ENCODE measurements at places on chromosomes 16 and 17.

- DNase-seq, result no peak
These were observed 38.9 kb downstream of the MRTFB start for GRCh38 chr16:14109782-14110727.

GRCh38 chr17:69457603-69458002 is 43.1 kb downstream of the MAP2K6 start:
- peak; percentile 44 for DNase-seq

GRCh38 chr16:29007730-29008593 is 23.1 kb downstream of the LAT start:
- DNase-seq, result peak; percentile 54

DNA sequence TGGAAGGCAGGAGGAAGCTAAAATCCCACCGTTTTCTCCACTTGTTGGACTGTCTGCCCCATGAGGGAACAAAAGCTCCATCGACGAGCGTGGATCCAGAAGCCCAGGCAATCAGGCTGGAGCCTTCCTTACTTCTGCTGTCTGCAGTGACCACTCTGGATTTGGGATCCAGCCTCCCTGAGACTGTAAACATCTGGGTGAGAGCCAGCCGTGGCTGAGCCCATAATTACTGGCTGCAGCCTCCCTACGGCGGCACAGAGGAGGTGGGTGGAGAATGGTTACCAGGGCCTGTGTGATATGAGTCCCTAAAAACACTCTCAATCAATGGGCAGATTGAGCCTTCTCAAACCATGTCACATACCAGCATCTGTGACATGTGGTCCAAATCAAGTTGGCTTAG is 158.2 kb downstream of the FOXL1 start:
- DNase-seq, result no peak

GRCh38 chr16:4505356-4506147 is 29.4 kb downstream of the HMOX2 start:
- peak; percentile 68 for DNase-seq

GRCh38 chr17:50258647-50259476 is 15.4 kb upstream of the TMEM92 start:
- DNase-seq, result no peak

- no peak for DNase-seq
These were observed 131.1 kb downstream of the PHKB start for GRCh38 chr16:47592232-47592631.

- DNase-seq, result no peak
These were observed 38.1 kb upstream of the VPS4A start for GRCh38 chr16:69273009-69273408.

GRCh38 chr17:27577884-27578717 is 52.9 kb upstream of the LGALS9 start:
- DNase-seq, result no peak

- peak; percentile 90 for DNase-seq
These were observed 5.4 kb downstream of the BANP start for GRCh38 chr16:87956365-87957231.

- DNase-seq, result peak; percentile 92
These were observed 5.5 kb upstream of the MED11 start for GRCh38 chr17:4725646-4726310.

- DNase-seq, result peak; percentile 73
These were observed 26.9 kb downstream of the RGS9 start for GRCh38 chr17:65163990-65164495.

- DNase-seq, result peak; percentile 41
These were observed 34.4 kb downstream of the DNAH3 start for GRCh38 chr16:21116148-21116693.

DNA sequence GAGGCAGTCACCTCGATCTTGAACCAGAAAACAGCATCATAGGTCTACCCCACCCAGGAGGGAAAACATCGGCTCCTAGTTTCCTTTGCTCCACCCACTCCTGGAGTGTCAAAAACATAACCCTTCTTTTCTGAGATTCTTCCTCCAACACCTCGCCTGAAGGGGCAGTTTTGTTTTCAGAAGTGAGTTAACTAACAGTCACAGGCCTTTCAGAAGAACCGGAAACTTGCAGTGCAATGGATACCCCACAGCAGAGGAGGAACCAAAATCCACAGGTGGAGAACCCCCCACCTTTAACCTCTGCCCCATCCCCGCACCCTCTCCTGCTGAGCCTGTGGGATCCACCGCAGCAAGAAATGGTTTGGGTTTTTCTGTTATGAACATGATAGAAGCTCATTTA is 7.8 kb upstream of the TEX2 start:
- DNase-seq, result peak; percentile 50

DNA sequence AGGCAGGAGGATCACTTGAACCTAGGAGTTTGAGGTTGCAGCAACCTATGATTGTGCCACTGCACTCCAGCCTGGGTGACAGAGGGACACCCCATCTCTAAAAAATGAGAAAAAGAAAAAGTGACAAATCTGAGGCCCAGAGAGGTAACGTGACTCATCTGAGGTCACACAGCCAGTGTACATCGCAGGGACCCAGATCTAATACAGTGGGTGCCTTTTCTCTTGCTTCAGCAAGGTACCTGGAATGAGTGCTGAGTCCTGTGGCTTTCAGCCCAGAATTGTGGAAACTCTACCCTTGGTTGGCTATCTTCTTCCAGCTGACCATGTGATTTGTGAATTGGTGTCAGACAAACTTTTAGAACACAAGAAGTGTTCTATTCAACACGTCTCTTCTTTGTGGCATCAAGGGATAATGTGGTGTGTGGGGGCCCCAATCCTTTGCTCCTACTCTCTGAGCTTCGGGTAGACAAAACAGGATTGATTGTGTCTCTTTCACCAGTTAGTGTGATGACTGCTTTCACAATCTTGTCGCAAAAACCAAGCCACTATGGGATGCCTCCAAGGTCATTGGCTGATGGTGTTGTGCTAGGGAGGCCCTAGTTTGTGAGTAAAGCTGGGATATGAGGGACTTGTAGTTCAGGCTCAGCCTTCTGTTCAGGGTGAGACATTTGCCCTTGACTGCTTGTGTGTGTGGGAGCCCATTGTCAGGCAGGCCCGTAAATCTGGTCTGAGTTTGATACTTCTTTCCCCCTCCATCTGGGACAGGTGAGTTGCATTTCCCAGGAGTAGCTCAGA is 71.0 kb downstream of the MSI2 start:
- DNase-seq, result no peak

DNA sequence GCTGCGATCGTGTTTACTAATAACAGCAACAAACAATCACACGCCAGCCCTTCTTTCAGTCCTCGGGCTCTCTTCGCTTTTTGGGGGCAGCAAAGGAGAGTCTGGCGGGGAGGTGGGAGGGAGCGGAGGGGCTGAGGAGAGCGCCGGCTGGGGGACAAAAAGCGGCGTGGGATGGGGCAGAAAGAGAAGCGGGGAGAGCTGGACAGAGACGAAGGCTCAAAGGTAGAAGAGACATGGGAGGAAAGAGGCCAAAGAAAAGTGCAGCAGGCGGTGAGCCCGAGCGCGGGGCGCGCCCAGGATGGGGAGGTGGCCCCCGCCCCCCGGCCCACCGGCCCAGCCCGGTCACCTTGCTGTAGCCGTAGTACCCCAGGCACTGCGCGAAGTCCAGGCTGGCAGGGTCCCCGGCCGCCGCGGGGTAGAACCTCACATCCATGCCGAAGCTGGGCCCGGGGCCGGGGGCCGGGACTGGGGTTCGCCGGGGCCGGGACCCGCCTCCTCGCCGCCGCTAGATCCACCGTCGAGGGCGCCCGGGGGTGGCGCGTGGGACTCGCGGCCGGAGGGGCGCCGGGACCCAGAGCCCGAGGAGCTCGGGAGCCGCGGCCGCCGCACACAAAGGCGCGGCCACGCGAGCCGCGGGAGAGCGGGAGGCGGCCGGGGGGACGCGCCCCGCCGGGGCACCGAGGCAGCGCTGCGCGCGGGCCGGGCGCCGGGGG is 496 bp downstream of the TOX3 start:
- DNase-seq, result no peak

GRCh38 chr17:71188811-71189492 is 931.9 kb upstream of the SOX9 start:
- DNase-seq, result no peak
